ENCODE measurements at places on chromosomes 4 and X.

DNA sequence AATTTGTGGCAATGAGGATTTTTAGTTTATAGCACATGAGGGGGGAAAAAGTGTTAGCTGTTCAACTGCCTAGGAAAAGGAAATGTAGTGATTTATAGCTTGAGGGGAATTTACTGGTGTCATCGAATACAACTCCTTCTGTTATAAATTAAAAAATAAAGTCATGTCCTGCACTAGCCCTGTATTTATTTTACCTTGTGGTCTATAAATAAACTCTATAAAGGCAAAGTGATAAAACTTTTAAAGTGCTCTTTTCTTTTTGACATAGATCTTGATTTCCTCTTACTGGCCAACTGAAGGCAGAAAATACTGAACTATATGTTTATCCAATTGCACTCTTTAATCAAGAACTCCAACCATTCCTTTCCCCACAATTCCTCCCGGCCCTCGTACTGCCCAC, 672.1 kb upstream of the SLIT2 start:
- no peak for DNase-seq

DNA sequence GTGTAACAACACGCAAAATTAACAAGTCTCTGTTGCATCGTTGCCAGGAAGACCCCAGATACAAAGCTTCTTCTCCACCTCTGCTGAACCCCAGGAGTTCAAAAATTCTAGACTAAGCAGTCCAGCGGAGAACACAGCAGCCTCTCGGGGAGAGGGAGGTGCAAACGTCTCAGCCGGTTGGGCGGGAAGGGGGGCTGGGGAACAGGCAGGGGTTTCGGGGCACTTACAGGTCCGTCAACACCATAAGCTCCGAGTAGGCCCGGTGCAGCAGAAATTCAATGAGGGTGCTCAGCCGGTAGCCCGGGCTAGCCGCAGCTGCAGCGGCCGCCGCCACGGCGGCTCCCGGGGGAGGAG, 394 bp downstream of the MED14 start:
- no peak for DNase-seq

GRCh38 chr4:156898373-156899117, 73.1 kb downstream of the PDGFC start:
- DNase-seq = no peak

DNA sequence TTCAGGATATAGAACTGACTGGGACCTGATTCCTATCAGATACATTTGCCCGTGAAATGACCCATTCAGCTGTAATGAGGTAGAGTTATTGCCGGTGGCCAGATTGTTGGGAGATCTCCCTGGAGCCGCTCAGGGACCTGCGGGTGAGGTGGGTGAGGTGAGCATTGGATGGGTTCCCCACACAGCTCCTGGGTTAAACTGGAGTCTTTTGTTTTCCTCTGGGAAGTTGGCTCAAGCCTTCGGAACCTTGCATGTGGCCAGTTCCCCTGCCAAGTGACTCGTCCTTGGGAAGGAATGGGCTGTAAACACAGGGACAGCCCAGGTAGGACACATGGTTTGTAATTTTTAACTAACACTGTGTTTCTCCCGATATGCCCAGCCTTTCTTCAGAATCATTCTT, 31.6 kb upstream of the KIT start:
- DNase-seq = no peak

- DNase-seq = no peak
These were observed 18.8 kb downstream of the SLC7A11 start for GRCh38 chr4:138223231-138223910.

- DNase-seq = no peak
These were observed 66.3 kb downstream of the KCNIP4 start for GRCh38 chr4:21882051-21882839.

DNA sequence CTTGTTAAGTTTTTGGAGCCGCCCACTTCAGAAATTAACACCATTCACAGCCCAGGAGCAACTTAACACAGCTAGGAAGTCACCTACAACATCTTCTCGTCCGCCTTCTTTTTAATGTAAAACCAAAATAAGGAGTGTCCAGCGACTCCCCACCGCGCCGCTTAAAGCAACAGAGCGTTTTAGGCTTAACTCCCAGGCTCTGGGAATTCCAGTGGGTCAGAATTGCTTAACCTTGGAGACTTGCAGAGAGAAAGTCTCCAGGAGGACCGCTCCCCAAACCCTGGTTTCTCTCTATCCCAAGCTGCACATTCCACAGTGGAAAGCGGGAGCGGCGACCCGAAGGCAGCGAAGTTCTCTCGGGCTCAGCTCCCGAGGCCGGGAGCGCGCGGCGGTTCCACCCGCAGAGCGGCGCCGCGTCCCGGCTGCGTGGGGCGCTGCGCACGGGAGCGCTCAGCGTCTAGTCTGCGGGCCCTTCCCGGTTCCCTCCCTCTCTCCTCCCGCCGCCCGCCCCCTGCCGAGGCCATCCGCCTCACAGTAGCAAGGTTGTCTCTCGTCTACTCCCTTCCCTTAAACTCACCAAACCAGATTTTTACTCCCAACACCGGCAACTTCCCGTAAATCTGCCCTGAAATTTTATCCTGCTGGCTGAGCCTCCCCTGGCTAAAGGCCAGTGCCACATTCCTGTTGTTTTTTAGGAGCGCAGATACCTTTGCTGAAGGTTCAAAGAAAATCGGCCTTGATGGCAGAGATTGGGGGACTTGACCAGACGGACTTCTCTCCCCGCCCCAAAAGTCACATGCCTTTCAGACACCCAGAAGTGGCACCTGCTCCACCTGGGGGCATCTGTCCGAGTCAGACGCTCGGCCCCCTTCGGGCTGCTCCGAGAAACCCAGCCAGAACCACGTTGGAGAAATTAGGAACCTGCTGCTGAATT, at the start of gene RBM47:
Gene RBM47 (minus strand): TSS at position 464 of the 934 bp plus-strand sequence. CDS start 190,971 bp downstream, outside the sequence.
- DNase-seq = peak; percentile 52

- no peak for DNase-seq
These were observed 18.3 kb downstream of the GAB3 start for GRCh38 chrX:154732421-154733065.

Measured in progenitor cell of endocrine pancreas (in vitro differentiated cells).